Cardiac septum (tissue), 1 donor: ENCODE measurements at places on chromosomes 16 and 17. TPM values are rescaled to one million over a fixed set of nuclear protein-coding genes. Genes with fewer than 3 reads are reported as not detected.

GRCh38 chr17:31902693-31903092, 1.2 kb upstream of the UTP6 start:
- no peak for DNase-seq

DNA sequence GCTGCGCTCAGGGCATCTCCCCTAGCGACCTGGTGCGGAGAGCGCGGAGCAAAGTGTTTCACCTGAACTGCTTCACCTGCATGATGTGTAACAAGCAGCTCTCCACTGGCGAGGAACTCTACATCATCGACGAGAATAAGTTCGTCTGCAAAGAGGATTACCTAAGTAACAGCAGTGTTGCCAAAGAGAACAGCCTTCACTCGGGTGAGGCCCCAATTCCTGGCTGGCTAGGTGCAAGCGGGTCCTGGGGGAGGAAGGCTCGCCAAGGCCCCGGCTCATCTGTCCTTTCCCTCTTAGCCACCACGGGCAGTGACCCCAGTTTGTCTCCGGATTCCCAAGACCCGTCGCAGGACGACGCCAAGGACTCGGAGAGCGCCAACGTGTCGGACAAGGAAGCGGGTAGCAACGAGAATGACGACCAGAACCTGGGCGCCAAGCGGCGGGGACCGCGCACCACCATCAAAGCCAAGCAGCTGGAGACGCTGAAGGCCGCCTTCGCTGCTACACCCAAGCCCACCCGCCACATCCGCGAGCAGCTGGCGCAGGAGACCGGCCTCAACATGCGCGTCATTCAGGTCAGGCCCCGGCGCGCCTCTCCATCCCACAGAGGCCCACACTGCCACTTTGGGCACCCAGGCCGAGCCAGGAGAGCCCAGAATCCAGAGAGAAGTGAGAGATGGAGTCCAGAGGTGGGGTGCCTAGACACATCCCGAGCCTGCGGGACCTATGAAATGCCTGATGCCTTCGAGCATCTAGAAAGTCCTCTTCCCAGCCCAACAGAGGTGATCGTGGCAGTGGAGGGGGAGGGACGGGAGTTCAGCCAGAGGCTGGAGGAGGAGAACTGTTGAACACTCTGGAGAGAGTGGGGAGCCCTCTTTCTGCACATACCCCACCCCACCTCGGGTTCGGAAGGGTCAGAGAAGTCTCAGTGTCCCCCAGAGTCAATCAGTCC, 3.3 kb downstream of the LHX1 start:
- DNase-seq = no peak

Gene OR3A3
- not detected for total RNA-seq

Gene CA5A
- not detected for total RNA-seq

DNA sequence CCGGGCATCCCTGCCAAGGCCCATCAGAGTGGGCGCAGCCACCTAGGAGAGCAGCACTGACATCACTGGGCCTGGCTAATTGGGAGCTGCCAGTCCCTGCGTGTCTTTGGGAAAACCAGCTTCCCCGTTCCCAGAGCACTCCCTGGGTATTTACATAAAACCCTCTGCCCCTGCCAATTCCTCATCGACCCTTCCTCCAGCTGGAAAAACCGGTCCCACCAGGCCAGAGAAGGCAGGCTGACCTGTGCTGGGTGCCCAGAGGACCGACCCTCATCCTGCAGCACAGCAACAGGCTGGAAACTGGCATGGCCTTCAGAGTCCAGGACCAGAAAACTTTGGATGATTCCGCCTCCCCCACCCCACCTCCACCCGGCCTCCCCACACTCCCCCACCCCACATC, 8.2 kb upstream of the FOXN1 start:
- DNase-seq = no peak

DNA sequence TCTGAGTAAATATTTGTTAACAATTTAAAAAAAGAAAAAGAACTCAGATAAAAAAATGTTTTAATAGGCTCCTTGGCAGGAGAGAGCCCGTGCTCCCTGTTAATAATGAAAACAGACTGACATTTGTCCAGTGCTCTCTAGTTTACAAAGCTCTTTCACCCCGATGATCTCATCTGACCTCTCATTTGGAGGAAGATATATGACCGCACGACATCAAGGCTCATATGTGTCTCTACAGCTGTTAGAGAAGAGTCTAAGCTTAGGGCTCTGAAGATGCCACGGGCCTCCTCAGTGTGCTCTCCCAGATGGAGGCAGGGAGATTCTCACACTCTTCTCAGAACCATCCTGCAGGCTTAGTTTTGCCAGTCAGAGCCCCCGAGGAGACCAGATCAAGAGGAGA, 280.8 kb upstream of the IRX5 start:
- DNase-seq = no peak

Gene NETO2
- 1.4 TPM for total RNA-seq

- no peak for DNase-seq
These were observed 2.1 kb downstream of the ITGB4 start for GRCh38 chr17:75723171-75723930.

DNA sequence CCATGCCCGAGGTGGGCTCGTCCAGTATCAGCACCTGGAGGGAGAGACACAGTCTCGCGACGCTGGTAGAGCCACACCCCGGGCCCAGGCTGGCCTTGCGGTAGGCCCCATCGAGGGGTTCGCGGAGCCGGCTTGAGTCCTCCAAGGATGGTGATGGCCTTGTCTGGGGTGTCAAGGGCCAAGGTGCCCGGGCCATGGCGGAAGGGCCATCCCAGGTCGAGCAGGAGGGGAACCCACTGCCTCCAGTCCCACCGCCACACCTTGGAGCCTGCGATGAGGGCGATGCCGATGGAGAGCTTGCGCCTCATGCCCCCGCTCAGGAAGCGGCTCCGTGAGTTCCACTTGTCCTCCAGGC, 29.6 kb upstream of the RNPS1 start:
- DNase-seq = no peak

Gene FNDC8
- total RNA-seq = not detected

Gene RFNG
- 21.0 TPM for total RNA-seq

Gene KRT31
- total RNA-seq = not detected

DNA sequence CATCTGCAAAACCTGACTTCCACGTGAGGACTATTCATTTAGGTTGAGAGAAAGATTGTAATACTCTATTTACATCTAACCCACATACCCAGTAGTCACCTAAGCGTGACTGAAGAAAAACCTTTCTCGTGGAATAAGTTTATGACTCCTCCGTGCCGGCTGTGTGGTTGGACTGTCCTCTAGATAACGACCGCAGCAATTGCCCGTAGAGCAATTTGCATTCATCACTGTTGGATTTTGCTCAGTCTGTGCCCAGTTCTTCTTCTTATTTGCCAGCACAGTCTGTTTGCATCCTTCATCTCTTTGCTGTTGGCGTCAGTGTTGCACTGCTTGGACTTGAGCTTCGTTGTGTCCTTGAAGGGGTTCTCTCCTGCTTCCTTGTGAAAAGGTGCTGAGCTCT, 131.3 kb downstream of the CYB561 start:
- no peak for DNase-seq

GRCh38 chr16:67415872-67416793, at the start of gene ZDHHC1:
Gene ZDHHC1 (minus strand): TSS chr16:67416477. CDS start chr16:67407775, 8,702 bp downstream.
- DNase-seq = peak; percentile 87

Gene LDHD
- 89.3 TPM for total RNA-seq

- DNase-seq = no peak
These were observed 8.7 kb downstream of the HOXB1 start for GRCh38 chr17:48522031-48522653.

DNA sequence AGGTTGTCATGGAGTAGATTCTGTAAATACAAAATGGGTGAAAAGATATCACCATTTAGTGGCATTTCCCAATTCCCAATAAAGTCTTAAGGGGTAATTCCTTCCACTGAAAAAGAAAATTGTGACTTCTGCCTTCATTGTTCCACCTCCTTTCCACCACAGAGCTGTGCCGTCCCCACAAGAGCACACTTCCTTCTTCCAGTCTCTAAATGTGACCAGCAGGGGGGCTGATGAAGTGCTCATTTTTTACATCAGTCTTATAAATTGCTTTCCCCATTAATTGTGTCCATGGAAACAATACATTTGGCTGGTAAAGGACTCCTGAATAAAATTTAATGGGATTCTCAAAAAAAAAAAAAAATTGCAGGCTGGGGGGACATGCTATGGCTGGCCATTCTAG, 260.8 kb upstream of the PSMD7 start:
- DNase-seq = no peak

DNA sequence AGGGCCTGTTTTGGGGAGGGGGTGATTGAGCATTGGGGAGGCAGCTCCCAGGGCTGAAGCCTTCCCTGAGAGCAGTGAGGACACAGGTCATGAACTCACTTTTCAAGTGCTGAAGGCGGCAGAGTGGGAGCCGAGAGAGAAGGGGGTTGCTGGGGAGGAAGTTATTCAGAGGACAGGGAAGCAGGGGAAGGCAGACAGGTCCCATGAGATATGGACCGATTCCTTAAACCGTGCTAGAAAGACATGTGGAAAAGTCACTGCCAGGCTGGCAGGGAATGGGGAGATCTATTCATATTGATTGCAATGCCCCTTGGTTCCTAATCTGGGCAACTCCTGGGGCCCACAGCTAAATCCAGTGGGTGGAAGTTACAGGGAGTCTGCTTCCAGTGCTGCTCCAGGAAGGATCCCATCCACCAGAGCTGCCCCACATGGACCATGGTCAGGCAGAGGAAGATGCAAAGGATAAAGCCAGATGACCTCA, 1.1 kb downstream of the CCL4 start:
- no peak for DNase-seq

Gene RRAD
- total RNA-seq = 245 TPM

- no peak for DNase-seq
These were observed 31.9 kb upstream of the HOXB13 start for GRCh38 chr17:48760411-48760810.

DNA sequence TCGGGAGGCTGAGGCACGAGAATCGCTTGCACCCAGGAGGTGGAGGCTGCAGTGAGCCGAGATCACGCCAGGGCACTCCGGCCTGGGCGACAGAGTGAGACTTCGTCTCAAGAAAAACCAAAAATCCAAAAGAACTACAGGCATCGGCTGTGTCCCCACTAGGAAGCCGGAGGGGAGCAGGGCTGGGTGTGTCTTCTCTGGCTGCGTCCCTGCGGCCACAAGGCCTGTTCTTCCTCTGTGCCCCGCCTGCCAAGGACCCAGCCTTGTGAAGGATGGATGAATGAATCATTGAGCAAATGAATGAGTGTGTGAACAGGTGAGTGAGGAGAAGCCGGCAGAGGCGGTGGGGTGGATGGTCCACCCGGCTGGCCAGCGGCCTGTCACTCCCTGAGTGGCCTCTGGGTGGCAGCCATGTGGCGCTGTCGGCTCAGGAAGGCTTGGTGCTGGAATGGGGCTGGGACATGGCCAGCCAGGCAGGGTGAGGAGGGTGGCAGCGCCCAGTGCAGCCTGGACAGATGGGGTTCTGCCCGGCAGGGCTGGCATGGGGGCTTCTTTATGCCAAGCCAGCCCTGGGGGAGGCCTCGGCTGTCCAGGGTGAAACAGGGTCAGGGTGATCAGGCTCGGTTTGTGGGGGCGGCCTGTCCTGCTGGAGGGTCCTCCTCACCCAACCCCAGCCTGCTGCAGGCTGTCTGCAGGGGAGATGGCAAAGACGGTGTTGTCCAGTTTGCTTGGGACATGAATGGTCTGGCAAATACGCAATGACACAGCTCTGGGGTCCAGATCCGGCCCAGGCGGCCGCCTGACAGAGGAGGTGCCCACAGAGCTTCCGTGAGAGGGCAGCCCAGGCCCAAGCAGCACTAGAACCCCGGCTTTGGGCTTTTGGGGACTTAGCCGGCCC, 21.7 kb downstream of the SLC25A10 start:
- peak; percentile 89 for DNase-seq

- no peak for DNase-seq
These were observed 12.9 kb upstream of the MYO18A start for GRCh38 chr17:29193146-29193545.

GRCh38 chr16:58684001-58684353, 593 bp downstream of the SLC38A7 start:
- no peak for DNase-seq

Gene CYGB
- 17.6 TPM for total RNA-seq

DNA sequence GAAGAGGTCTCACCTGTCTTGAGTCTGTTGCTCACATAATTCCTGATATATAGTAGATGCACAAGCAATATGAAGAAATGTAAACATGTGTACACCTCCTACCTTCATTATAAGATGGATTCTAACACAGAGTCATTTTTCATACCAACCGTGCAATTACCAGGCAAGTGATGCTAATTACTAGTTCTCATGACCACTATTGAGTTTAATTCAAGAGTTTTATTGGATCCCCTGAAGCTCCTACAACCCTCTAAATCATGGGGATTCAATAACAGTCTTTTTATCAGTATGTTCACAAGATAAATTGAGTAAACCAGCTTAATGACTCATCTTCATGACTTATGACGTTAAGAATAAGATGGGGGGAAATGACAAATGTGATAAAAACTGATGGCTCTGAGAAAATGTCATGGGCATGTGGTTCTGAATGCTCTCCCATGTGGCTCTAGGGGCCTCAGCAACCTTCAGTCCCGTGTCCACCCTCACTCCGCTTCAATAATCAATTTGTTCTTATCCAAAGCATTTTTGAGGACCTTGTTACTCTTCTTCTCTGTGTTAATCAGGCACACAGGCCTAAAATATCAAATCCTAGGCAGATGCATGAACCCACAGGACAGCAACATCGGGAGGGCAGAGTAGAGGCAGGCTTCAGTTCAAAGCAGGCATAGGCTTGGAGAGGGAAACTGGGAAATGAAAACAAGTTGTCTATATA, 42.8 kb downstream of the PRAC1 start:
- DNase-seq = no peak

- peak; percentile 49 for DNase-seq
These were observed 580.2 kb downstream of the KCNJ18 start for GRCh38 chr17:22272363-22273146.

Gene KRTAP1-5
- total RNA-seq = not detected

DNA sequence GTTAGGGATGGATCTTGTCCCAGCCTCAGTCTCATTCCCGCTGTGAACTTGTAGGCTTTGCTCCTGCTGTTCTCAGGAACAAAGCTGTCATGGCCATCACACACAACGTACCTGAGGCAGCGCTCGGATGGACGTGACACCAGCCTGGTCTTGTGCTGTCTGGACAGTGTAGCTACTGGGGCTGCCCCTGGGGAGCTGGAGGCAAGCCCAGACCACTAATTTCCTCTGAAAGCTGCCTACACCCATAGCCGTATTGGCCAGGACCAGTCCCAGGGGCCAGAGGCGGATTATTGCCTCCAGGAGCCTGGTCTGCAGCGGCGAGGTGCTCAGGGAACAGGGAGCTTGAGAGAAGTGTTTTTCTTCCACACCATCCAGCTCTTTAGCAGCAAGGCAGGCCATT, 11.7 kb downstream of the ZNHIT3 start:
- DNase-seq = peak; percentile 73

Gene CCT6B
- total RNA-seq = 2.2 TPM

GRCh38 chr17:2214047-2214928, 89.3 kb downstream of the SMG6 start:
- DNase-seq = no peak

- no peak for DNase-seq
These were observed 11.1 kb downstream of the IL32 start for GRCh38 chr16:3076577-3076976.

DNA sequence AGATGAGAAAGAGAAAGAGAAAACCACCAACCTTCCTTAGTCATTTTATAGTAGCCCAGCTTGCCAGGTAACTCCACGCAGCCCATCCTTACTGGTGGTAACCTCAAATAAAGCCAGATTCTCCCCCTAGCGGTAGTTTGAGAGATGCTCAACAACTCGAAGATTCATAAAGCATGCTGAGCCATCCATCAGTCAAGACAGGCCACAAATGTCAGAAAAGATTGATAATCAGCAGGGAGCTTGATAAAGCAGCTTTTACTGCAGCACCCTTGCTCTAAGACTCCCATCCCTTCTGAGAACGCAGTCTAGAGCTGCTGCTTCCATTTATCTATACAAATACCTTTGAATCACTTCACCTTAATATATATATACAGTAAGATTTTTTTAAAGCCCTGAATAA, 451.5 kb upstream of the HSBP1 start:
- DNase-seq = no peak

- DNase-seq = no peak
These were observed 214.7 kb downstream of the SPECC1 start for GRCh38 chr17:20223808-20224328.

Gene CLEC3A
- not detected for total RNA-seq
